Fibroblast of skin of left quadriceps (primary cell): ENCODE measurements at places on chromosomes 13 and 19.

DNA sequence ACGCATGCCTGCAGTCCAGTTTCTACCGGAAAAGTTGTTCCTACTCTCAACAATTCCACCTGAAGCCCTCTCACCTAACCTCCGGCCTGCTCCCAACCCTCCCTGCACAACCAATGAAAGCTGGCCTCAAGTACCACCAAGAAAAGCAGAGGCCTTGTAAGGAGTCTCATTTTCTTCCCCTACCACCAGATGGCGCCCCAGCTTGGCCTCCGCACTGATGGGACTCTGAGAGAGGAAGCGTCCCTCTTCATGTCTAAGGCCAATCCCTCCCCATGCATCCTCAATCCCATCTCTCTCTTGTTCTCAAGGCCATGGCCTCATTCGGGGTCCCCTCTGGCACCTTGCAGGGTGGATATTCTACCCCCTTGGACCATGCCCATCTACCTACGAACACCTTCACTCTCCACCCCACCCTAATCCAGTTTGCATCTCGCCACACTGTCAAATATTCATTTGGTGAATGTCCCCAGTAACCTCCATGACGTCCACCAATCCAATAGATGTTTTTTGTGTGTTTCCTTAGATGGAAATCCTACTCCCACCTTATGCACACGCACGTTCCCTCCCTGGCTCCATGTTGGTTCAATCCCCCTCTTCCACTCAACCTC lies 412.8 kb downstream of the ZNF536 start:
- no peak for DNase-seq

DNA sequence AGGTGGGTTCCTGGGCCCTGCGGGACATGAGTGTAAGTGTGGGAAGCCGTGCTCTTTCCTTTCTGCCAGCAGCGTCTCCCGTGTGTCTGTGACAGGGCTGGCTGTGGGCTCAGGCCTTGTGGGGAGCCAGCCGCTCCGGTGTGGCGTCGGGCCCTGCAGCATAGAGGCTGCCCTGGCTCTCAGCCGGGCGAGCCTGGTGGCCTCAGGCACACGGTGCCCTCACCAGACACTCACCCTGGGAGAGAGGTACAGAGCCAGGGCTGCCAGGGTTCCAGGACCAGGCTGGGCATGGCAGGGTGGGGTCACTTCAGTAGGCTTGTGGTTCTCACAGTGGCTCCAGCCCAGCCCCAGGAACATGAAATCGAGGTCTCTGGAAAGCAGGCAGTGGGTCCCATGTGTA lies 324.8 kb downstream of the TEX29 start:
- DNase-seq = no peak

DNA sequence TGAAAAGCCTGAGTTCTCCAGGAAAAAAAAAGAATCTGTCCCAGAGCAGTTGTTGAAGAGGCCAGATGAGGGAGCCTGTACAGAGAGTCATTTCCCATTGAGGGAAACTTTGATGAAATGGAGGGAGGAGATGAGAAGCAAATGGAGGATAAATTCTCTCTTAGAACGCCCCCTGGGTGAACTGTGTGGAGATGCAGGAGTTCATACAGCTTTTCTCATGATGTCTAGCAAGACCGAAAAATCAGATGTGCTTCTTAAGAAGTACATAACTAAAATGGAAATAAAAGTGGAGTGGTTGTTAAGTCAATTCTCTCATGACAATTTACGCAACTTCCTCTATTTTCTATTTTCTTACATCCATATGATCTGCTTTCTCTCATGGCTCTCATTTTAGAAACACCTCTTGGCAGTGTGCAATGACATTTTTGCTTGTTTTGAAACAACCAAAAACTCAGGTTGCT lies 1263.1 kb downstream of the PCDH9 start:
- DNase-seq = peak; percentile 4

- no peak for DNase-seq
These were observed 2.2 kb upstream of the TNFSF9 start for GRCh38 chr19:6528544-6529121.

- DNase-seq = peak; percentile 74
These were observed 5.2 kb upstream of the ZNF579 start for GRCh38 chr19:55585658-55586339.

DNA sequence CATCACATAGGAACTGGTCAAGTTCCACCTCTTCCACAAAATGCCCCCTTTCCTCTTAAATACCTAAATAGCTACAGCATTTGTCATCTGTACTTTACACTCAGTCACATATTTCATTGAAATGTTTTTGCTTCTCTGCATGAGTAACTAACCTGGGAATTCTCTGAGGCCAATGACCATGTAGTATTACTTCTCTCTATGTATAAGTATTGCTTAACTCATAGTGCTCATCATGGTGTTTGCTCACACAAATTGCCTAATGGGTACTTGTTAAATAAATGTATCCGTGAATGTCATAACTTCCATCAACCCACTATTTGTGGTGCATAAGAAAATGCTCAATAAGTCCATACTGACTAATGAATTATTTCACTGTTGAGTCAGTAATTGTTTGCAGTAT lies 115.5 kb downstream of the FGF14 start:
- DNase-seq = peak; percentile 32

DNA sequence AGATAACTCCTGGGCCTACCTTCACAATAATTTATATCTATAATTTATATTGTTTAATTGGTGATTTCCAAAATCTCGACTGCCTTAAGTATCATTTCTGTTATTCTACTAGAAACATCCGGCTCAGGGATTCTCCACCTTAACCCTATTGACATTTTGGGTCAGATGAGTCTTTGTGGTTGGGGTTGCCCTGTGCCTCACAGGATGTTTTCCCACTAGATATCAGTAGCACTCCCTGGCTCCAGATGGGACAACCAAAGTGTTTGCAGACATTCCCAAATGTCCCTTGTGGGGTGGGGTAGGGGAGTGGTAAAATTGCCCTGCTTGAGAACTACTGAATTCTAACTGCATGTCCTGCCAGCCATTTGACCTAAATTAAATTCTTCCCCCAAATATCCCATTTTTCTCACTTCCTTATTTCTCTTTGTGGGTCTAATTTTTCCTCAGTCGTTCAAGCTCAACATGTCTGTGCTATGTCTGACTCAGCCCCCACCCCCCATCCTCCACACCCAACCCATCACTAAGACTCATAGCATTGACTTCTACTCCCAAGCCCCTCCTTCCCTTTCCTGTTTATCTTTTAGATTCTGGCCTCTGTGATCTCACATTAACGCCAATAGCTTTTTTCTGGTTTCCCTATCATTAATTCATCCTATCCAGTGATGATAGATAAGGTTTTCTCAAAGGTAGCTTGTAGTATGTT lies 545.1 kb downstream of the EFNB2 start:
- DNase-seq = no peak

DNA sequence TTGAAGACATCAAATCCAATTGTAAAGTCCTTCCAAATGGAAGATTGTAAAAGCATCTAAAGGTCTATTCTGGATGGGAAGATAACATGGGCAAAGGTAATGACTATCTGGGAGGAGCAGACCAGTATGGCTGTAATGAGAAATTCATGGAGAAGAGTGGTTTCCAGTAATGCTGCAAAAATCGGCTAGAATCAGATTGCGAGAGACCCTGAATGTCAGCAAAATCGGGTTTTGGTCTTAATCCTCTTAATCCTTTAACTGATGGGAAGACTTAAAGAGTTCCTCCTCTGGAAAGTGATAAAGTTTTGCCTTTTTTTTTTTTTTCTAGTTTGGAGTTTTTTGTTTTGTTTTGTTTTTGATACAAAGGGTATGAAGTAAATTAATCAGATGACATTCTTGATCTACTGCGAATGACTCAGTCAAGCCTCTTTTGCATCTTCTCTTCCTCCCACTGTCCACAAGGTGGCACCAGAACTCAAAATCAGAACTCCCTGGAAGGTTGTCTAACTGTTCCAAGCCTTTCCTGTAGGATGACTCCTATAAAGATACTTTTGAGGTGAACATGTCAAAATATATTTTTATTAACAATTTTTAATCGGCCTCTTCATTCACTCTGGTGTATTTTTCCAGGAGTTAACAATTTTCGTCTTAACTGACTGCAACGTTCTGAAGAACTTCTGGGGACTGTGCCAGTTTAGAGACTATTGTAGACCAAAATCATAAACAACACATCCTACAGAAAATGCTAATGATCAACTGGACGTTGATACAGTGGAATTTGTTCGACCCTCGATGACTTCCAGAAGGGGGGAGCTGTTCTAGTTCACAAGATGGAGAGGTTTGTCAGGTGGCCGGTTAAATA lies 213.3 kb upstream of the MIR17HG start:
- peak; percentile 48 for DNase-seq

GRCh38 chr13:43567608-43568007 lies 219.2 kb downstream of the ENOX1 start:
- peak; percentile 49 for DNase-seq

DNA sequence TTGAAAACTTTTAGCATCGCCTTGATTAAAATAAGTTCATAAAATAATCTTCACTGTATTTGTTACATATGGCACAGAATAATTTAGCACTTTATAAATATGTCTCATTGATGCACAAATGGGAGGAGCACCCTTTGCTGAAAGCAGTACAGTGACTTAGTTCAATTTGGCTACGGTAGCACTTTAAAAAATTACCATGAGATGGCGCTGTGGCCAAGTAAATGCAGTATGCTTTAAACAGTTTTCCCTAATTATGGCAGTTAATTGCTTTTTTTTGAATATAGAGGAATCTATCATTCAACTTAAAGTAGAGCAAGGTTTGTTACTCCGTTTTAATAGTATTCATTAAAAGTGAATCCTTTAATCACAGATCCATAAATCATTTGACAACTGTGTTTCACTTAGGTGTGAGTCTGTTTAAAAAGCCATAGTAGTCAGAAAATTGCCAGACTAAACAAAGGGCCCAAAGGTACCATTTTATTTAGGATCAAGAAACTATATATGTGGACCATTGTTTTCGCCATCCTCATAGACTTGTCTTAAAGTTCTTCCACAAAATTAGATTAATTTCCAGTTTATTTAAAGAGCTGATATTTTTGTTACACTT lies 34.7 kb upstream of the ESD start:
- DNase-seq = peak; percentile 29

DNA sequence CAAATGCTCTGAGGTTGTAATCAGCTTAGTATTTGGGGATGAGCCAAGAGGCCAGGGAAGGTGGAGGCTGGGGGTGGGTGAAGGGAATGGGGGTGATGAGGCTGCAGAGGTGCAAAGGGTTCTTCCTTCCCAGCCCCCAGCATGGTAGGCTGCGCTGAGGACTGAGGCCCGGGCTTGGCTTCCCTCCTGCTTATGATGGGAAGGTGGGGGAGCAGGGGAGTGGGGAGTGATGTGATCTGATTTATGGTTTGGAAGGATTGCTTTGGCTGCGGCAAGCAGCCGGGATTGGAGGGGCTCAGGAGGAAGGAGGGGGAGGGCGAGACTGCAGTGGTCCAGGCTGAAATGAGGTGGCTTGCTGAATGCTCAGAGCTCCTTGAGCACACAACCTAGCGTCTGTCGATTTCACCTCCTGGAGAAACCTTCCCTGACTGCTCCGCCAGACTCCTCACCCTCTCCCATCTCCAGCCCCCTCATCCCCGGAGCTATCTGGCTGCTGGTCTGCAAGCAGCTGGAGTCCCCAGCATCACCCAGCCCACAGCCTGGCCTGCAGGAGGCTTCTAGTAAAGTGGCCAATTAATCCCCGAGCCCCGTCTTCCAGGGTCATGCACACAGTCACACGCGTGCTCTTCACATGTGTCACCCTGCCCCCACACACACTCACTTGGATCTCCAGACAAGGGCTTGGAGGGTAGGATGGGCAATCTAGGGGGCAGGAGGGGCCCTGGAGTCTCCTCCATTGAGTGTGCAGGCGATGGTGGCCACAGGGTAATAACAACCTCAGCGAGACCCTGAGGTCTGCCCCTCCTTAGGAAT lies 757 bp upstream of the CLEC11A start:
- no peak for DNase-seq

GRCh38 chr13:87675851-87676250 lies 4.7 kb downstream of the SLITRK5 start:
- DNase-seq = no peak
